ENCODE measurements at places on chromosomes 16 and 17. TPM values are rescaled to one million over a fixed set of nuclear protein-coding genes. Genes with fewer than 3 reads are reported as not detected.

DNA sequence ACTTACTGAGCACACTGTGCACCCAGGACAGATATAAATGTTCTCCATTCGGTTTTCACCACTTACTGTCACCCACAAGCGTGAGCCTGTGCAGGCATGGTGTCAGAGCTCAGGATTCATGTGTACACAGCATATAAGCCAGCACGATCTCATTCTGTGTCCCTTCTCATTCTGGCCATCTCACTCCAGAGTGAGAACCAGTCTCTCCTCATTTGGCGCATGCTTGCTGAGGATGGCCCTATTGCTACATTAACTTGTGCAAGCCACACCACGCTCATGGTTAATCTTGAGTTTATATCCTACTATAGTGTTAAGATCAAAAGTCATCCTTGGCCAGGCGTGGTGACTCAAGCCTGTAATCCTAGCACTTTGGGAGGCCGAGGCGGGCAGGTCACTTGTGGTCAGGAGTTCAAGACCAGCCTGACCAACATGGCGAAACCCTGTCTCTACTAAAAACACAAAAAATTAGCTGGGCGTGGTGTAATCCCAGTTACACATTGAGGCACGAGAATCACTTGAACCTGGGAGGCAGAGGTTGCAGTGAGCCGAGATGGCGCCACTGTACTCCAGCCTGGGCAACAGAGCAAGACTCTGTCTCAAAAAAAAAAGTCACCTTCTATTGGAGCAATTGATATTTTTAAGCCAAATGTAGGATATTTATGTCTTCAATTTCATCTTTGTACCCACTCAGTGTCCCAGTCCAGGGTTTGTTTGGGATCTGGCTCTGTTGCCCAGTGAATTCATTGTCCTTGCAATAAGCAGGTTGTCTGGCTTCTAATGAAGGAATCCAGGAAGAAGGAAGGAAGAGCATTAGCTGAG, 20.9 kb downstream of the SOCS1 start:
- no peak for DNase-seq

INO80E gene
- polyA plus RNA-seq = 28.3 TPM

DNA sequence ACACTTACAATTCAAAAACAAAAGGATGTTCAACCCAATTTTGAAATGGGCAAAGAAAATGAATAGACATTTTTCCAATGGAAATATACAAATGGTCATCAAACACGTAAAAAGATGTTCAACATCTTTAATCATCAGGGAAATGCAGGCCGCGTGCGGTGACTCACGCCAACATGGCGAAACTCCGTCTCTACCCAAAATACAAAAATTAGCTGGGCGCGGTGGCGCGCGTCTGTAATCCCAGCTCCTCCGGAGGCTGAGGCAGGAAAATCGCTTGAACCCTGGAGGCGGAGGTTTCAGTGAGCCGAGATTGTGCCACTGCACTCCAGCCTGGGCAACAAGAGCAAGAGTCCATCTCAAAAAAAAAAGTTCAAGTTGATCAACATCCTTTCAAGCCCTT, 1.8 kb upstream of the CLUAP1 start:
- DNase-seq = no peak

DNA sequence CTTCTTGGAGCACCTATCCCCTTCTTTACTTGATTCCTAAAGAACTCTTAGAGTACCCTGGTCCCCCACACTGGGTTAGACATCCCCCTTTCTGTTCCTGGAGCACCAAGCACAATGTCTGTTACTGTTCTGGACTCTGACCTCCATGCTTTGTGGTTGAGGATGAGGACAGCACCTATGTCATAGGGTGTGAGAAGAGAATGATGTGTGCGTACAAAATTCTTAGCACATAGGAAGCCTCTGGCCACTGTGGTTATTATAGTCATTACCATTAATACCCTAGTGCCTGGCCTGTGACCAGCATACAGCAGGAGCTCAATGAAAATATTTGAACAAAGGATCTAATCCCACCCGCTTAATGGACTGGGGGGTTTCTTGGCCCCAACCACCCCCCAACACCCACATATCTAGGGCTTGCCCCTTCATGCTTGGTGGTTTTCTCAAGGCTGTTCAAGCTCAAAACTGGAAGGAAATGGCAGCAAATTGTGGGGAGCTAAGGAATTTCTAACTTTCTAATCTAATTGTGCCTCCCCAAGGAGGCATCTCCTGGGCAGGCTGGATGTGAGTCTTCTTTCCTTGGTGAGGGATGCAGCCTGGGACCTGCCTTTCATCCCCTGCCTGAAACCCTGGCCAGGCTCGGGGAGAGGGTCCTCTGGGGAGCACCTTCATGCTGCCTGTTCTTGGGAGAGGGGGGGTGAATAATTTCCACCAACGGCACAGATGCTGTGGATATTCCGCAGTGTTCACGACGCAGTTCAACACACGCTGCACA, 1.5 kb upstream of the CMIP start:
- no peak for DNase-seq

DNA sequence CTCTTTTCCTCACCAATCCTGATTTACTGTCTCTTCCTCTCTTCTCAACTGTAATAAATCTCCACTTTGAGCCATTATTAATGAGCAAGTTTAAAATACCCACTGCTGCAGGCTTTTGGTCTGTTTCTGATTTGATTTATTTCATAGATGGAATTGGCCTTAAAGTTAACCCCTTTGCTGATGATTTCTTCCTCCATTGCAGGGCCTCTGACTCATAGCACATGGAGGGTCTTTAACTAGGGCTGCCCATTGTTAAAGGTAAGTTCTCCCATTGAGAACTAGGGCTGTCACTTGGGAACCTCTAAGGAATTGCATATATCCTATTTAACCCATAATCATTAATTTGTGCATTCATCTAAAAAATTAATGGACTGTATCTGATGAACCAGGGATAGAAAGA, 221.2 kb downstream of the CA10 start:
- no peak for DNase-seq

Data from keratinocyte (primary cell).